ENCODE measurements at places on chromosomes 16 and 17.

DNA sequence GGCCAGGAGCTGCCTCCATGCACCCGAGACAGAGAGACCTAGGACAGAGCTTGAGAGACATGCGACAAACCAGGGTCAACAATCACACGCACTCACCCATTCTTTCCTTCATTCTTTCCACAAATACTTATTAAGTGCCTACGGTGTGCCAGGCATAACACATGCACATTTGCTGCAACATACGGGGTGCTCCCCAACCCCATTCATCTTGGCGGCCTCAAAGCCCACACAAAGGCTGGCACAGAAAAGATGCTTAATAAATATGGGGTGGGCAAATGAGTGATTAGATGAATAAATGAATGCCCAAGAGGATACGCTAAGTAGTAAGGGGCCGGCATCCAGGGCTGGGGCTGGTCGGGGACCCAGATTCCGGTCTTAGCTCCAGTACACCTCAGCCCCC lies 117.9 kb downstream of the ZNF423 start:
- no peak for DNase-seq

GRCh38 chr16:66337463-66338188 lies 28.9 kb upstream of the CDH5 start:
- DNase-seq = no peak

DNA sequence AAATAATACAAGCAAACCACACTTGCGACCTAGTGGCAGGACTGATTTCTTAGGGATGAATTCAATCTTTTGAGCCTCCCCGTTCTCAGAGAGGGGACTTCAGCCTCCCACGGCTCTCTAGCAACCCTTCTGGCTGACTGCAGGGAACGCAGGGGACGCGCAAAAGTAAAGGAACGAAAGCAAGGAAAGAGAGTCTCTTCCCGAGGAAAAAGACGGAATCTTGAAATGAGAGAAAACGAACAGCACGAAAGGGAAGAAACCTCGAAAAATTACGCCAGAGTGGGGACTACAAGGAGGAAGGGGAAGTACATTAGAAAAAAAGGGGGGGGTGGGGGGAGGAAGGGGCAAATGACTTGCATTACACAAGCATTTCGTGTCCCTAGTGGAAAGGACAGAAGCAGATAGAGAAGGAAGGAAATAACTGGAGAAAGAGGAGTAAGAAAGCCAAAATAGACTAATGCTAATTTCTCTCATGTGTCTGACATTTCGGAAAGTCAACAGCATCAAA lies 1.2 kb downstream of the GRB2 start:
- DNase-seq = peak; percentile 25

- DNase-seq = peak; percentile 64
Measured at GRCh38 chr17:74957935-74958740, 14.4 kb downstream of the HID1 start.

GRCh38 chr17:37177254-37177870 lies 198.4 kb upstream of the C17orf78 start:
- no peak for DNase-seq

- no peak for DNase-seq
Measured at GRCh38 chr16:79993629-79994209, 393.2 kb upstream of the MAF start.

All from stimulated activated CD8-positive, alpha-beta memory T cell treated with anti-CD3 and anti-CD28 coated beads, Interleukin-4, amount 100 ng/mL, for 1 hour (primary cell).